GM23338 (cell line): ENCODE measurements at places on chromosomes 12 and 14.

- DNase-seq: no peak
Measured at GRCh38 chr12:110222027-110222426, 59.0 kb upstream of the ATP2A2 start.

DNA sequence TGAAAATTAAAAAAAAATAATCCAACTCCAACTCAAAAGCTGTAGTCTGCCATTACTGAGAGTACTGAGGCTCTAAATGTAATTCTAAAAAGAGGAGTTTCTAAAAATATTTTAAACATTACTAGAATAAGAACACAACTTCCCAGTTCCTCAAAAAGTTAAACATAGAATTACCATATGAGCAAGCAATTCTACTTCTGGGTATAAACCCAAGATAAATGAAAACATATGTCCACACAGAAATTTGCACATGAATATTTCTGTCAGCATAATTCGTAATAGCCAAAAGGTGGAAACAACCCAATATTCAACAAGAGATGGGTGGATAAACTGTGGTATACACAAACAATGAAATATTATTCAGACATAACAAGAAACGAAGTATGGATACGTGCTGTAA is 15.0 kb upstream of the NR2C1 start:
- no peak for DNase-seq

GRCh38 chr14:94449930-94450329 is 2.7 kb downstream of the SERPINA11 start:
- no peak for DNase-seq

- DNase-seq: no peak
Measured at GRCh38 chr12:132359971-132360370, 30.6 kb upstream of the GALNT9 start.

DNA sequence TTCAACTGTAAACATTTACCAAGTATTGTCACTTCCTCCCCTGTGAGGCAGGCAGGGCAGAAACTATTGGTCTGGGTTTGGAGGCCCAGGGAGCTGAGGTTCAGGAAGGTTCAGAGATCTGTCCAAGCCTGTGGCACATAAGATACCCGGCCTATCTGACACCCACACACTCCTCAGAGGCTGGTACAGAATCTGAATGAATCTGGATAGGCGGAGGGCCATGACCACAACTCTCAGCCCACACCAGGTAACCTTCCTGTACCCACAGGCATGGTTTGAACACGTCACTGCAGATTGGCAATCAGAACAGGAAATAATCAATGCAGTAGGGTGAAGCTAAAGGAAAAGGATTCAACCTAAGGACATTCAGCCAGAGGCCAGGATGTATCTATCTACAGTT is 92.8 kb upstream of the TMCC3 start:
- no peak for DNase-seq

- DNase-seq: no peak
Measured at GRCh38 chr14:104353221-104353920, 215.0 kb downstream of the KIF26A start.

- peak; percentile 90 for DNase-seq
Measured at GRCh38 chr14:75427482-75428229, at the start of gene JDP2. Gene JDP2 (plus strand): TSS chr14:75428022. CDS start chr14:75437921, 9,899 bp downstream.

GRCh38 chr14:76193696-76194095 is 42.0 kb downstream of the GPATCH2L start:
- DNase-seq: no peak

DNA sequence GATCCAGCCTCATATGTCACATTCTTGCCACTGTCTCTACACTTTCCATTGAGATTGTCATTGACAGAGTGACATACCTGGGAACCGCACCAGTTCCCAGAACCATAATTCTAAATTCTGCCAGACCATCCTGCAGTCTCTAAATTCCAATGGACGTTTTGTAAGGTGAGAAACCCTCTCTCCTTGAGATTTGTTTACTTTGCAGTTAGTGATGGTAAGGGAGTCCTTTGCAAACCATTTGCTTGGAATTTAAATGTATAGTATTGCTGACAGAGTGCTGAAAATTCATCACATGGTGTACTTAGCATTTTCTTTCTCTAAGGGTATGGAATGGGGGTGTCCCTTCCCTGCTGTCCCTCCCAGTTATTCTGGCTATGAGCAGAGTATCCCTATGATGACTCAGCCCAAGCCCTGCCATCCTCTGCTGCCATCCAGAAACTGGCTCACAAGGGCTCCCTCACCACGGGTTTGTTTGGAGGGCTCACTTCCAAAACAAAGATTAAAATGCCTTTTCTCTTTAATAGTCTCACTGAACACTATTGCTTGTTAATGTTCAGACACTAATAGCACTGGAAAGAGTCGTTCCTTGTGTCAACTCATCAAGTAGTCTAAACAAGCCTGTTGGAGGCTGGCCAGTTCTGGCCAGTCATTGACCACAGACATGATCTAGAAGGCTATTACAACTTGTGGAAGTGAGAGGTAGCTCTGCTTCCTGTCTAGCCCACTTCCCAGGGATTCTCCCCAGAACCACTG is 129.0 kb upstream of the HMGA2 start:
- peak; percentile 7 for DNase-seq

GRCh38 chr14:31219169-31219568 is 11.6 kb upstream of the HECTD1 start:
- no peak for DNase-seq

DNA sequence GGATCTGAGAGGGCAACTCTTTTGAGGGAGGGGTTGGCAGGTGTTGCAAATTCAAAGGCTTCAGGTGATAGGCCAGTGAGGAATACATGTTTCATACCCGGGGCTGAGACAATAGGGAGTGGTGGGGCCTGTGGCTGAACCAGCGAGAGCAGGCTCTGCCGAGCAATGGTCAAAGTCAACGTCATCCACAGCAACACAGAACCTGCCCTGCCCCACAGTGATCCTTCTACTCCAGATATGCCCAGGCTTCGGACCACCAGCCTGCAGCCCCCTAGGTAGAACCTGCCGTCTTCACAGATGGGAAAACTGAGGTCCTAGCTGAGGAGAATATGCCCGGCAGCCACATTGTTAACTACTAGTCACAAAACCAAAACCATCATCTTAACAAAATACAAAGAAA is 4.1 kb downstream of the SERPINA1 start:
- no peak for DNase-seq

DNA sequence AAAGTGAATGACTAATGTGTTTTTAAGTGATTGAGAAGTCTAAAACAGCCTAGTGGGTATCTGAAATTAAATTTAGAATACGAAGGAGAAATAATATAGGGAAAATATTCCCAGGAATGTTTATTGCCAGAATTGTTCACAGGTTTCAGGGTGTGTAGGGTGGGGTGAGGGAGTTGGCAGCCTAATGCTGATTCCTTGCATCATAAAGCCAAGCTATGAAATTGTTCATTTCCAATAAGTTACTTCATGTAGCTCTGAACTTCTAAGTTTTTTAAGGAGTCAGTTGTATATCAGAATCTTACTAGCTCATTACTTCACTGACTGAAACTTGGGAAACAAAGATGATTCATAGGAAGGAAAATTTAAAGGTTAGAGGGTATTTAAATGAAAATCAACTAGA is 56.4 kb downstream of the RAB35 start:
- no peak for DNase-seq

- no peak for DNase-seq
Measured at GRCh38 chr14:80564051-80564450, 352.7 kb upstream of the DIO2 start.

DNA sequence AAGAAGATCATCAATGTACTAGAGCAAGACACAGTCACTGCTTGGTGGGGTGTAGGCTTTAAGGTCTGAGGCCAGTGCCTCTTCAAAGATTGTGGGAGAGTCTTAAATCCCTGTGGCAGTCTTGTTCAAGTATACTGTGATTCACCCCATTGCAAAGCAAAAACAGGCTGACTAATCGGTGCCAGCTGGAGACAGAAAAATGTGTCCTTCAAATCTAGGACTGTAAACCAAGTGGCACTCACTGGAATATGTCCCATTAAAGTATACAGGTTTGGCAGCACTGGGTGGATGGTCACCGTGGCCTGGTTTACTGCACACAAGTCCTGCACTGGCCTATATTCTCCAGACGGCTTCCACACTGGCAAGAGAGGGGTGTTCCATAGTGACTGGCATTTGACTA is 1315.3 kb downstream of the TMEM121 start:
- no peak for DNase-seq

DNA sequence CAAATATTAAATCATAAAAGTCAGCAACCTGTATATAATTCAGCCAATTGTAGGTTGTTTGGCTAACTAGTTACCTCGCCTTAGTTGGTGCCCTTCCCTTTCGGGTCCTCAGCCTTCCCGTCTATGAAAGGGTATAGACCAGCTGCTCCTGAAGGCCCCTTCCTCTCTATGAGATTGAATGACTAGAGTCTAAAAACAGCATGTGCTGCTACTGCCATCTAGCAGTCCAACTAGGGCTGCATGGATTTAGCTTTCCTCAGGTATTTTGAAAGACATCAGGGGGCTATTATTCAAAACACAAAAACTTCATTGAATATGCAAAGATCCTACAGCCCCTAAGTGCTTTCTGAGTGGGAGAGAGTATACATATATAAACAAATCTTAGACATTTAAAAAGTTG is 37.0 kb upstream of the TMEM263 start:
- DNase-seq: peak; percentile 88

- peak; percentile 64 for DNase-seq
Measured at GRCh38 chr12:130482448-130482847, 144.8 kb downstream of the PIWIL1 start.

DNA sequence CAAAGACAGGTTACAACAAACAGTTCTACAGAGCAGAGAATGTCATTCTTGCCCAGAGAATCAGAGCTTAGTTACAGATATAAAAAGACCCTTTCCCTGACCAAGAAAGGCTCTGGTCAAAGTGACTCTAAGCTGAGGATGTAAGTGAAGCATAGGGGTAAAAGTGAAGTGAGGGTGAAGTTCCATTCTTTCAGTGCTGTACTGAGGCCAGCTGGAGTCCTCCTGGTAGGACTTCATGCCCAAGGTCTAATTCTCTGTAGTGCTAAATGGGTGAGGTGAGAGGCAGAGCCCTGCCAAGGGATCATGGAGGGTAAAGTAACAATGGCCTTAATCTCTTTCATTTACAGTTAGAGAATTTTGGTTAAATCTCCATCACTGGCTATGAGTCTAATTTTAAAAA is 38.5 kb downstream of the DUSP16 start:
- no peak for DNase-seq

DNA sequence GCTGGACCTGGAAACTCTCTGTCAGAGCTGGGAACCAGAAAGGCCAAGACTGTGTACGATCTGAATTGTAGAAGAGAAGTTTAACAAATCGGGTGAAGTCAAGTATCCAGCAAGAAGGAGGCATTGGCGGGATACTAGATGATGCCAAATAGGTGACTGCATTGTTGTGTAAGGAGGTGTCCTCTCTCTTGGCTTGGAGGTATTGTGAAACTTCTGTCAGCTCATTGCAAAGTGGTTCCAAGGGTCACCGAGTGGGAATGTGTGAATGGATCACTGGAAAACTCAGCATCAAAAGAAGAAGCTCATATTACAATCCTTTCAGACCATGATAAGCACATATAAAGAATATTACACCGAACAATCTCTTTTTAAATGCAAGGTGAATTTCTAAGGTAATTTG is 11.7 kb downstream of the NAV3 start:
- DNase-seq: no peak

DNA sequence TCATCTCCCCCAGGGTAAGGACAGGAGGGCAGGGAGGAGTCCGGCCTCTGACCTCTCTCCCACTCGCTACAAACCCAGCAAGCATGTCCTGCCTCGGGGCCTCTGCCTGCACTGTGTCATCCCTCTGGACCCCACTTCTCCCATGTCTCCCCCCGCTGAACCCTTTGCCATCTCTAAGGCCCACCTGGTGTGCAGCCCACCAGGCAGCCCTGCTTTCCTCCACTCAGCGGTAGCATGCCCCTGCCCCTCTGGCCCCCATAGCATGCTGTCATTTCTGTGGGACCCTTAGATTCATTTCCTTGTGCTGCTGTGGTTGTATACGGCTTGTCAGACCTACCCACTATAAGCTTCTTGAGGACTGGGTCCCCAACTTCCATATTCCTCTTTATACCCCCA is 17.7 kb downstream of the PAPLN start:
- no peak for DNase-seq

GRCh38 chr12:15625075-15625474 is 164.1 kb downstream of the EPS8 start:
- no peak for DNase-seq

DNA sequence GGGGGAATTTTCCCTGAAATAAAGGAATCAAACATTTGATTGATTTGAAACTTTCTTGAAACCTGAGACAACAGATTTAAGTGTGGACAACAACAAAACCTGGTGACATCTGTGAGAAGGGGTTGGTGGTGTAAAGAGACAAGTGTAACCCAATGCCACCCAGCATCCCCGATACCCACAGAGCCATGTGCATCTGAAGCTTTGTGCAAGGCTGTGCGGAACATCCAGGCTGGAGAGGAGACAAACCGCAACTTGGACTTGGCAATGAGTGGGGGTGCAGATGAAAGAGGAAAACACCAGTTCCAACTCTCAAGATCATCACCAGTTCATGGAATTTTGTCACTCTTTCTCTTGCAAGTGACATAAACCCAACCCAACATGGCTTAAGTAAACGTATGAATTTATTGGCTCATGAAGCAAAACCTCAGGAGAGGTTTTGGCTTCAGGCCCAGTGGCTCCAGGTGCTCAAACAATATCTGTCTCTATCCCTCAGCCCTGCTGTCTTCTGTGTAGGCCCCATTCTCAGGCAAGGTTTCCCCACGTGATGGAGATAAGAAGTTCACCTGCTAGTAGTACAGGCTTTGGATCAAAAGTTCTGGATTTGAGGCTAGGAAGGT is 55.2 kb upstream of the NTF3 start:
- DNase-seq: no peak

DNA sequence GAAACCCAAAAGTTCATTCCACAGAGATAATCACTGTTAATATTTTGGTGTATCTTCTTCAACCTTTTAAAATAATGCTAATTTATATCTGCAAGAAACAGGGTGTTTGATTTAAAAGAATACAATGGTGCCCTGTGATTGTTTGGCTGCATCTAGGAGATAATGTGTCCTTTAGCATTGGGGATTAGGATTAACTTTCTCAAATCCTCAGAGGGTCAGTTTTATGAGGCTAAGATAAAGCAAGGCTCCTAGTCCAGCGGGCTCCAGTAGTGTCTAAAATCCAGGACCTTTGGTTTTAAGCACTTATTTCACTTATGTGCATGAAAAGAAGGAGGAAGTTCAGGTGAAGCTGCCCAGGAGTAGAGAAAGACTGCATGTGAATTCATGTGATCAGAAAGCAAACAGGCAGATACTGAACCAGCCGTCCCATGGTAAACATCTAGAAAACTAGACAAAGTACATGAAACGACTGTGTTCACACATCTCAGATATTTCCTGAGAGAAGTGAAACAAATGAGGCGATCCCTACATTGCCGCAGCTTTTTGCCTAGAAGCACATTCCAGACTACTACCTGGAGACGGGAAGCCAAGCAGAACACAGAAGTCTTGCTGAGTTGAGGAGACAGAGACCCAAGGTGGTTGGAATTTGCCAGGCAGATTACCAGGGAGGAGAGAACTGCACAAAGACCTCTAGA is 129.1 kb upstream of the MAX start:
- no peak for DNase-seq

GRCh38 chr12:131034631-131035244 is 81.0 kb downstream of the ADGRD1 start:
- no peak for DNase-seq

GRCh38 chr12:189622-189962 is 24.4 kb downstream of the SLC6A12 start:
- DNase-seq: no peak
